ENCODE measurements at places on chromosomes 12 and 14.

DNA sequence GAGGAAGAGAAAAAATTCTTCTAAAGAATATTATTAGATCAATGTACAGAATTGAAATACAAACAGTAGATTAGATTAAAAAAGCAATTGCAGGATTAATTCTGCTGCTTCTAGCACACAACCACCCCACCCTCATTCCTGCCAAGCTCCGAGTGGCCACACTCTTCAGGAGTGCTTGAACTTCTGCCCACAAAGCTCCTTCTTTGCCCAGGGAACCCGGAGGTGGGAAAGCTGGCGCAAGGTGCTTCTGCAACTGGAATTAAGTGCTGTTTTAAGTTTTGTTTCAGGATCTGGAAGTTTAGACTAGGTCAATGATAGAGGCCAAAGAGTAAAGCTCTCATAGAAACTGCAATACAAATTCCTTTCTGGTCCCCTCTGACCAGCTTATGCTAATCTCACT is 94.1 kb upstream of the BMP4 start:
- DNase-seq: no peak

DNA sequence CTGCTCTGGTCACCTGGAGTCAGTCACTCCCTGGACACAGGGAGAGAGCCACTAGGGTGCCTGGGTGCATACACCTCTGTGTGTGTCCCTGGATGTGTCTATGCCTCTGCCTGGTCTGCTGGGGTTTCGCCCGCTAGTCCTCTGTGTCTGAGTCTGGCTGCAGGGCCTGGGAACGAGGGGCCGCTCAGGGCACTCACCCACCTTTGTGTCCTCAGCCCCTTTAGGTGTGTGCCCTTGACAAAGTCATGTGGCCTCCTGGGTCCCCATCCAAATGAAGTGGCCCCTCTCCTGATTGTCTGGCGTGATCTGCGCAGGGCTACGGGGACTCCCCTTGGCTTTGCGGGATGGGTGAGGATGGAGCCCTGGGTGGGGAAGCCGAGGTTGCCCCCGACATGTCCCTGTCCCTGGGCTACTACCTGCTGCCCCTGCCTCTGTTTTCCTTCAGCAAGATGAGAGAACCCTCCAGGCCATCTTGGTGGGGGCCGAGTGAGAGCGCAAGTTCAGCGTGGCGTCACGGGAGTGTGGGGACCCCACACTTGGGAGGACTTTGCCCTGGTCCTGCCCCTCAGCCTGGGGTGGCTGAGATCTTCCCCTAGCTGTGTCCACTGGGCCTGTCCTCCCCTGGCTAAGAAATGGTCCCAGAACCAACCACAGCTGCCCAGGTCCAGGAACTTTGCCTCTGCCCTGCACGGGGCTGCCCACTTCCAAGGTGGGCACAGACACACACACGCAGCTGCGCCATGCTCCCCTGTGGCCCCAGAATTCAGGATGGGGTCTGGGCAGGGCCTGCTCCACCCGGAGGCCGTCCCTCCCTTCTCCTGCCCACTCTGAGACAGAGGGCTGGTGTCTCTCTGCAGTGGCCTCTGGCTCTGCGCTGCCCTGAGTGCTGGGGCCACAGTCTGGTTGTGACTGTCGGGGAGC is 2.7 kb upstream of the AHNAK2 start:
- DNase-seq: no peak

- no peak for DNase-seq
Observed at GRCh38 chr14:20608383-20609110, 17.4 kb upstream of the RNASE12 start.

GRCh38 chr12:1842183-1842904 is 22.0 kb downstream of the LRTM2 start:
- DNase-seq: no peak

DNA sequence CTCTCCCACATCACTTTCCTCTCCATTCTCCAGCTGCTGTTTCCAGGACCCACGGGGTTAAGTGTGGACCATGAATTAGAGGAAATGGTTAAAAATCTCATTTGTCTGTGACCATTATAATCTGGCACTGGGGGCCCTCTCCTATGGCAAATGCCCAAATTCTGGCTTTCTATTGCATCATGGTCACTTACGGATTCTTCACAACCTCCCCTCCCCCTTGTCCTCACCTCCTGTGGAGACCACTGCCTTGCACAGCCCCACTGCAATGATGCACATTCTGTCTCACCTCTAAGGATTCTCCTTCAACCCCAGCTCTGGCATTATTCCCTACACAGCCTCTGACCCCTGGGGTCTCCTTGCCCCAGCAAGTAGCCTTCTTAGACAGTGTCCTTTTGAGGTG is 18.9 kb downstream of the BCAT1 start:
- no peak for DNase-seq

- no peak for DNase-seq
Observed at GRCh38 chr14:87992346-87992717, 650 bp downstream of the GALC start.

GRCh38 chr14:104981699-104982541 is 3.7 kb upstream of the CLBA1 start:
- no peak for DNase-seq

GRCh38 chr14:47300796-47301195 is 374.6 kb downstream of the MDGA2 start:
- no peak for DNase-seq

- no peak for DNase-seq
Observed at GRCh38 chr12:27566159-27566558, 42.2 kb downstream of the PPFIBP1 start.

- DNase-seq: no peak
Observed at GRCh38 chr12:65791400-65791799, 32.9 kb upstream of the HMGA2 start.

DNA sequence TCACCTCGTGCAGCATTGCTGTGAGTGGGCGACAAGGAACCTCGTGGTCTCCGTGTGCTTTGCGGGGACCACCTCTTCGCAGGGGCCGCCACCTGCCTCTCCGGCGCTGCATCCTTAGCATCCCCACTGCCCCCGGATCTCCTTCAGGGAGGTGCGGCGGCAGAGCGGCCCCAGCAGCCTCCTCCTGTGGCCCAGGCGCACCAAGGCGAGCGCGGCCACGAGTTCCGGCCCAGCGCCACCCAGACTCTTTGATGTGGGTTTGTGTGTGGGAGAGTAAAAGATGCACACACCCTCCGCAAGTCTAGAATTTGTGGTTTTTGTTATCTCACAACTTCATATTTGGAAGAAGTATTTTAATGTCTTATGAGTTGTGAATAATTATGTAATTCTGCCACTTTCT is 118.8 kb upstream of the DIO3 start:
- no peak for DNase-seq

DNA sequence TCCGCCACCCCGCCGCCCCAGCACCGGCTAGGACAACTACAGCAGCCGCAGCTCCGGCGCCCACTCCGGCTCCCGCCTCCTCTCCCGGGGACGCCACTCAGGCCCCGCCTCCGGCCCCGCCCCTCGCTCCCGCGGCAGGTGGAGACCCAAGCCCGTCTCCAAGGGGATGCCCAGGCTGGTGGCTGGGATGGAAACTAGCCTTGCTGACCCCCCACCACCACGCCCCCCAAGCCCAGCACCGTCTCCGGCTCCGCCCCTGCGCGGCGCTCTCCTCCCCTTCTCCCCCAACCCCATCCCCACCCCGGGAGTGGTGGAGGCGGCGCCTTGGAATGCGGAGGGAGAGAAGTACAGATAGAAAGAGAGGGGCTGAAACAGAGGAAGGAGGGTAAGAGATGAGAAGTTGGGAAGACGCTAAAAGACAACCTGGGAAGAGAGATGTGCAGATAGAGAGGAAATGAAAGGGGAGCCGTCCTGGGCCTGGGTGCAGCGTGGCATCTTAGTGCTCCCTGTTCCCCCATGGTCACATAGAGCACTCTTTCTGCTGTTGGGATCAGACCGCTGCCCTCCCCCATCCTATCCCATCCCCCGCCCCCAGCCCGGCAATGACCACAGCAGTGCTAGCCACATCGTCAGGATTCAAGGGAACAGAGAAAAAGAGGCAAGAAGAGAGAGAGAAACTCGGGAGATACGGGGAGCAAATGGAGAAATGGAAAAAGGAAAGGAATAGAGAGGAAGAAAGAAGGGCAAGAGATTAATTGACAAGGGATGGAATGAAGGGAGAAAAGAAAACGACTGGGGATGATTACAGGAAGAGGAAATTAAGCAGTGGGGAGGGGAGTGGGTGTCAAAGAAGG is at the start of gene ITGA7:
Gene ITGA7, minus strand, starts transcription at position 64 of the 854 bp plus-strand sequence. CDS start 222 bp downstream, outside the sequence.
- no peak for DNase-seq

DNA sequence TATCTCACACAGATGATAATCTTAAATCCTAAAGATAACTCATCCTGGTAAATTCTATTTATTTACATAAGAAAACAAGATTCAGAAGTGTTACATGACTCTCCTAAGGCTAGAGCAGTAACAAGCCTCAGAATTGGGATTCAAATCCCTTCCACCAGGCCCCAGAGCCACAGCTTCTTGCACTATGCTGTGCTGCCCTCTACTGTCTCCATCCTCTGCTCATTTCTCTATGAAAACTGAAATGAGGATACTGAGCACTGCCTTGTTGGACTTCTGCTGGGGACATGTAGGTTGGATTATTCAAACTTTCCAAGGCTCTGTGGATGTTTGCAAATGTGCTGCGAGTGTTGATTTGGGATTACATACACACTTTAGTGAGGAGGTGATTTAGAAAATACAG is 23.5 kb upstream of the C12orf50 start:
- no peak for DNase-seq

- no peak for DNase-seq
Observed at GRCh38 chr12:52953181-52953841, 4.4 kb downstream of the KRT18 start.

GRCh38 chr14:35240231-35240630 is 52.0 kb upstream of the PSMA6 start:
- DNase-seq: no peak

DNA sequence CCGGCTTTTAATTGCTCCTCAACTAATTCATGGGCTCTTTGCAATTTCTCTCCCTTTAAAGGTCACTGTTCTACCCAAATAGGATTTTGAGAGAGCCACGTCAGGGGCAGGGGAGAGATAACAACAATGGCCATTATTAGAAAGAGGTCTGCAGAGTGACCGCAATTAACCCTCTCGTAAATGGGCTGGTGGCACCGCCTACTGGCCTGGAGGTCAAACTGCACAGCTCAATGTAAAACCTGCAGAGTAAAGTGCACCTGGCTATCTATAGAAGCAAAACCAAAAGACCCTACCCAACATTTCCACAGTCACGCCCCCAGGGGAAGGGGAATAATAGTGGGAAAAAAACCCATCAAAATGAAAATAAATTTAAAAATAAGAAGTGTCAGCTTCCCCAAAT is 21.6 kb upstream of the CLEC4E start:
- no peak for DNase-seq

DNA sequence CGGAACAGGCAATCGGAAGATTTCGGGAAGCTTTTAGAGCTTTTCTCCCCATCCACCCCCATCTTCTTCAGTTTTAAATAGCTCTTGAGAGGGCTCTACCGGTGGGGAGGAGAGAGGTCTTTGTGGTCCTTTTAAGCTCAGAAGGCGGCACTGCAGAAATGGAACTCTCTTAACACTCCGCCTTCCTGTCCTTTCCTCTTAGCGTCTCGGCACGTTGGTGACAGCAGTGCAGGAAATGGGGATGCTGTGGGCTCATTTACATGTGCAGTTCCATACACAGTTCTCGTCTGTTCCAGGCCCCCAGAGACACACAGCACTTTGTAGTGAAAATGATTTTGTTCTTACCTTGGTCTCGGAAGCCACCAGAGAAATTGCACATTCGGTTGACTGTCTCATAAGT is 50.4 kb upstream of the RIN3 start:
- DNase-seq: no peak

DNA sequence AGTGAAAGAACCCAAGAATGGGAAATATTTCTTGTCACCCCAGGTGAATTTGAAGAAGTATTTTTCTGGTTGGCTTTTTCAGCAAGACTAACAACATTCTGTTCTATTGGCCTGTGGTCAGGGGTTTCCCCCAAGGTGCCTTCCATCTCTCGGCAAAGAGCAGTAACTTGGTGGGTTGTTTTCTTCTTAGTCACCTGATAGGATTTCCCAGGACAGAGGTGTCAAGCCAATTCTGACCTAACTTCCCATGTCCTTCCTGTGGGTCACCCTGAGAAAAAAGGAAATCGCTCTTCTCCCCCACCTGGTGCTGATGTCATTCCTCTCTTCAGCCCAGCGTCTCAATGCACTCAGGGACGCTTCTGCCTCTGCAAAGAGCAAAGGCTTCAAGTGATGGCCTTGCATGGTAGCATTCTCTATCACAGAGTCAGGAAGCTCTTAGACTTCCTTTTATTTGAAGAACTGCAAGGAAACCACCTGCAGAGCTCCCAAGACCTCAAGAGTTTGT is 16.1 kb upstream of the IFNG start:
- no peak for DNase-seq

DNA sequence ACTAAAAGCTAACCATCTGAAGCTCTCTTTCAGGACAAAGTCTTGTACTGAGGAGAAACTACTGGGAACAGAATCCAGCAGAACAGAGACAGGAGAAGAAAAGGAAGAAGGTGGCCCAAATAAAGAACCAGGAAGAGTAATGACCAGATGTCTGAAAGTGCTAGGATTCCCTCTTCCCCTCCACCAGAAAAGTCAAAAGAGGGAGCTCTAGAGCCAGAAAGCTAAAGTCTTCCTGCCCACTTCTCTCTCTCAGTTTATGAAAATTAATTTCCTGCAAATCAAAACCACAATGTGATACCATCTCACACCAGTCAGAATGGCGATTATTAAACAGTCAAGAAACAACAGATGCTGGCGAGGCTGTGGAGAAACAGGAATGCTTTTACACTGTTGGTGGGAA is 47.2 kb downstream of the SPPL3 start:
- no peak for DNase-seq

DNA sequence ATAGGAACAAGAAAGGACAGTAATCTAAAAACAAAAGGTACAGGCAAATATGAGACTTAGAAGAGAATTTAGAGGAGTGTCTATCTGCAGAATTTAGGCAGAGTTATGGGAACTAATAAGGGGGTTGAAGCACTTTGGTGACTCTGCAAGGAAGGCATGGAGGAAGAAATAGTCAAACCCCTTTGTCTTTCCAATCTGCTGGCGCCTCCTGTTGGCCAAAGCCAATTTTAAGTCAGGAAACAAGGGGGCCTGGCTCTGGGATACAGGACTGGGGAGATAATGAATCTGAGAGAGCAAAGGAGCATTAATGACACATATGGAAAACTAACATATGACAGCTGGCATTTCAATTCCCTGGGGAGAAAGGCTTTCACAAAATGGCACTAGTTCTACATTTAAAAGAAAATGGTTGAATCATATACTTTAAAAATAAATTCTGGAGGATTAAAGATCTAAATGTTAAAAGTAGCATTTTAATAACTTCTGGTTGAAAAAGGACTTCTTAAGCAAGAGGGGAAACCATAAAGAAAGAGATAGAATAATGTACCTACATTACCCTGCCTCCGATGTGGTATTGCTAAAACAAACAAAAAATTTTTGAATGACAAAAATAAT is 48.5 kb upstream of the CSRP2 start:
- no peak for DNase-seq

Measured in GM04503 (cell line).